Upper lobe of left lung (tissue), 6 donors: ENCODE measurements at places on chromosomes 1 and 21. TPM values are rescaled to one million over a fixed set of nuclear protein-coding genes. Genes with fewer than 3 reads are reported as not detected.

Gene ZNF691
- total RNA-seq, result 8.9 TPM

Gene BTBD19
- total RNA-seq, result 7.9 TPM

Gene CATSPERE
- not detected for total RNA-seq

Gene SH2D1B
- total RNA-seq, result 1.1 TPM

Gene SMIM12
- 46.6 TPM for total RNA-seq

Gene VCAM1
- total RNA-seq, result 2.6 TPM

Gene GUCA2A
- not detected for total RNA-seq

Gene KPRP
- total RNA-seq, result not detected

GRCh38 chr1:16204634-16205333 is 7.7 kb downstream of the ARHGEF19 start:
- DNase-seq, result no peak

- no peak for DNase-seq
Measured at GRCh38 chr1:41101950-41102607, 80.6 kb upstream of the SLFNL1 start.

DNA sequence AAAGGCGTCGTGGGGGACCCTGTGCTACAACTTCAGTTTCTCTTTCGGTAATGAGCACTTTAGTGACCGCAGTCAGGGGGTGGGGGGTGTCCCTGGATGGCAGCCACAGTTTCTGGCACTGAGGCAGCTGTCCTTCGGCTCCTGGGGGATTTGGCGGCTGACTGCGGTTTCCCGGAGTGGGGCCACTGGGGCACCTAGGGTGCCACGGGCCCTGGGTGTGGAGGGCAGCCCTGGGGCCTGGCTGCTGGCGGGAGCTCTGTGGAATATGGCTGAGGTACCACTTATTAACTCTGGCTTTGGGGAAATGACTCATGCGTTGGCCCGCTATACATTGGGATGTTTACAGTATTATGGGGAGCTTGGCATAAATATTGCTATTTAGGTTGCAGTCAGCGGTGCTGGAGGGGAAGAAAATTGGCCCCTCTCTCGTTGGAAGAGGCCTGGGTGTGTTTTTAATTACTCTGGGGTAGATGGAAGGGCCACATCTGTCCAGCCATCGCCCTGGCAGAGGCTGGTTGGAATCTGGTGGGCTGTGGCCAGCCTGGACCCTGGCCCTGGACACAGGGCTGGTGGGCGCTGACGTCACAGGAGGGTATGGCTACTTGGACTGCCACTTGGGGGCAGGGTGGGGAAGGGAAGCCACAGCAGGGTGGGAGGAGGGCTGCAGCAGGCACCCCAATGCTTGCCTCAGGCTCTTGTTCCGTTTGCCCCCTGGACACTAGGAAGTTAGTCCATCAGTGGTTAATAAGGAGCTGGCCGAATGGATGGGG is 2.0 kb downstream of the EPHB2 start:
- DNase-seq, result peak; percentile 56

GRCh38 chr1:117674521-117675400 is 68.9 kb downstream of the TENT5C start:
- DNase-seq, result no peak

DNA sequence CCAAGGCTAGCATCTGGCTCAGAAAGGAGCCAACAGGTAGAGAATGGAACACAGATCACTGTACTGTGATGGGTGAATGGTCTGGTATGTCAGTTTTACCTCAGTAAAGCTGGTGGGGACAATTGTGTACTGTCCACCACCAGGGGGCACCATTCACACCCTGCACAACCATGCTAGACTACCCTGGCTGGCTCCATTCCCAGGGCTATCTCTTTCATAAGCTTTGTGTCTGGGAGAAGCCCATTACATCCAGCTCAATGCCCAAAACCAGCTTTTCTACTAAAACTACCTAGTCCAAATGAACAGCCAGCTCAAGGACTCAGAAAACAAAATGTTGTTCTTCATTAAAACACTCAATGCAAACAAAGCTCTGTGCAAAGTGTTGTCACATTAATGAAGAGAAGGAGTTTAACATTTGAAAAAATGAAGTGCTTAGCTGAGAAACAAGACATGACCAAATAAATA is 62.0 kb upstream of the RASAL2 start:
- peak; percentile 93 for DNase-seq

GRCh38 chr1:80424249-80424648 is 1376.5 kb upstream of the ADGRL2 start:
- DNase-seq, result no peak

DNA sequence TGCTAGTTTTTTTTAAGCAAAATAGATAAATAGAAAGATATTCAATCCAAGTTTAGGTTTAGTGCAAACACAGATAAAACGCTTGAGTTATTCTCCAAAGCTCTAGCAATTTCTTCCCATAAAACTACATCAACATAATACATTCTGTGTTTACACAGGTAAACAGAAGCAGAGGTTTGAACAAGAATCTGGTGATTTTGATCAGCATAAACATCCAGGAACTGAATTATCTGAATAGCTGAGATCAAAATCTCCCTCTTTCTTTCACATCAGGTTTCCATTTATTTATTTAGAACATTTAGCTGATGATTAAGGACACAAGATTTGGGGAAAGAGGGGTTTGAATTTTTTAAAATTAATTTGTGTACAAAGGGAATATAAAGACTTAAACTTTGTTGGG is 1564.6 kb downstream of the MRPL39 start:
- no peak for DNase-seq

DNA sequence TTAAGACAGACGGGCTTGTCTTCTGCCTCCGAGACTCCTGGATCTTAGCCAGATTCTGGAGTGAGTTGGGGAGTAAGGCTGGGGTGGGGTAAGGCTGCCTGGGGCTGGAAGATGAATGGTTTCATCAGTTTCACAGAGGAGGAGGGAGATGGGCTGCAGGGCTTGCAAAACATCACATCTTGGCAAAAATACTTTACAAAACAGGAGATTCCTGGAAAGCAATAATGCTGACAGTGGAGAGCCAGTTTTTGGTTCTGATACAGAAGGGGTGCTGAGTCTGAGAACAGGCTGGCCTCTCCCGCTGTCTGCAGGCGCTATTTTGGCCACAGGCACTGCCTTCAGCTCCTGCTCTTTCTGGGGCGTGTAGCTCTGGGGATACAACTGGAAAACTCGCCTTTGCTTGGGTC is 83.4 kb upstream of the KCNE2 start:
- DNase-seq, result no peak

GRCh38 chr21:43757601-43758000 is 18.5 kb downstream of the CSTB start:
- DNase-seq, result peak; percentile 72

- DNase-seq, result no peak
Measured at GRCh38 chr1:30467101-30467500, 256.3 kb downstream of the MATN1 start.

GRCh38 chr21:40177979-40178378 is 310.7 kb downstream of the PCP4 start:
- DNase-seq, result no peak

DNA sequence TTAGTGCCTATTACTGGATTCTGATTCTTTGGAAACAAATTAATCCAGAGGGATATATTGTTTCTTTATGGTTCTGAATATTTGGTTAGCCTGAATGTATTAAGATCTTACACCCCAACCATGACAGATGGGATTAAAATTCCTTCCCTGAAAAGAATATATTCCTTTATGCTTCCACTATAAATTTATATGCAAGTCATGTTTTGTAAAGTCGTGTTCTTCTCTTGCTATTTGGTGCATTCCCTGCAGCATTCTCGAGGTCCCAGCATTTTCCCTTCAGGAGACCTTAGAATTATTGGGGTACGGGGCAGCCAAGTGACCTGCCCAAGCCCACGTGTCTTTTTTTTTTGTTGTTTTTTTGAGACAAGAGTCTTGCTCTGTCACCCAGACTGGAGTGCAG is 62.4 kb downstream of the DISC1 start:
- DNase-seq, result no peak

DNA sequence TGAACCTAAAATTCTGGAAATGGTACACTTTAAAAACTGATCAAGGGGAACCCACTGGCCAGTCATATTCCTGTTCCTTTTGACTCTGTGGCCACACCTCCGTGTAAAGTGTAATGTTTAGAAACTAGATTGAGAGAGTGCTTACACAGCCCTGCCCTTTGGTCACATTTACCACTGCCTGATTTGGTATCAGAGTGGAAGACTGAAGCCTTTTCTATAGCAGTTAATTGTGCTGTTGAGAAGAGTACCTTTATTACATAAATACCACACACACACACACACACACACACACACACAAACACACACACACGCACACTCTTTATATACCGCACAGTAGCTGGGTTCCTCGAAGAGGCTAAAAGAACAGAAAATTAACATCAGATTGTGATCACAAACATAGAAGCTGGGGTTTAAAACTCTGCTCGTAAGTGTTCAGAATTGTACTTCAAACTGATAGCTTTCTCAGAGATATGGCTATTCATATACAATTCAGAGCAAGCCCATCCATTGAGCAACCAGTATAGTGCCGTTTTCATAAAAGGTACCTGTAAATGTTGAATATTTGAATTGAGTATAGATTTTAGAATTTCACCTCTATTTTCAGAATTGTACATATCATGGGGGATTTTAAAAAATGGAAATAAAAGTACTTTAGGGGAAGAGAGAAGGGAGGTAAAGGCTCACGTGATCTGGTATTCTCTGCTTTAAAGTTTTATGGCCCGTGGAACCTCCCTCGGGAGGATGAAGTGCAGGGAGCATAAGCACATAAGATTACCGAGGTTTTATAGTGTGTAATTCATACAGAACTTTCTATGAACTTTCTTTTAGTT is 37.5 kb downstream of the CAMTA1 start:
- peak; percentile 41 for DNase-seq

- DNase-seq, result no peak
Measured at GRCh38 chr1:99784143-99784542, 17.7 kb upstream of the FRRS1 start.

DNA sequence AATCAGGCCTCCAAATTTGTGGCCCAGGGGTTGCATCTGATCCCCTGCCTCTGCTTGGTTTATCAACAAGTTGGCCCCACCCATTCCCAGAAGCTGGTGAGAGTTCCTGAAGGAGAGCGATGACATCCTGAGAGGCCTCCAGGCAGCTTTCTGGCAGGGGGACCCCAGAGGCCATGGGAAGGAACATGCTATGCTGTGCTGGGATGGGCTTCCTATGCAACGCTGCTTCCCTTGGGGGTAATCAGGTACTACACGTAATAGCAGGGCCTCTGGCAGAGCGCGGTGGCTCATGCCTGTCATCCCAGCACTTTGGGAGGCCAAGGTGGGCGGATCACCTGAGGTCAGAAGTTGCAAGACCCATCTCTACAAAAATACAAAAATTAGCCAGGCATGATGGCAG is 8.4 kb upstream of the MTF1 start:
- no peak for DNase-seq

DNA sequence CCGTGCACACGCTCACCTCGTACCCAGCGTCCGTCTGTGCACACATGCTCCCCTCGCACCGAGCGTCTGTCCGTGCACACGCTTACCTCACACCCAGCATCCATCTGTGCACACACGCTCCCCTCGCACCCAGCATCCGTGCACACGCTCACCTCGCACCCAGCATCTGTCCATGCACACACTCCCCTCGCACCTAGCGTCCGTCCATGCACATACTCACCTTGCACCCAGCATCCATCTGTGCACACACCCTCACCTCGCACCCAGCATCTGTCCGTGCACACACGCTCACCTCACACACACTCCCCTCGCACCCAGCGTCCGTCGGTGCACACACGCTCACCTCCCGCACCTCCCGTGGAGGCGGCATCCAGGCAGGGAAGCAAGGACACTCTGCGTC is 24.4 kb upstream of the COL18A1 start:
- DNase-seq, result peak; percentile 43

GRCh38 chr1:21325231-21325718 is 35.0 kb upstream of the ECE1 start:
- DNase-seq, result no peak

DNA sequence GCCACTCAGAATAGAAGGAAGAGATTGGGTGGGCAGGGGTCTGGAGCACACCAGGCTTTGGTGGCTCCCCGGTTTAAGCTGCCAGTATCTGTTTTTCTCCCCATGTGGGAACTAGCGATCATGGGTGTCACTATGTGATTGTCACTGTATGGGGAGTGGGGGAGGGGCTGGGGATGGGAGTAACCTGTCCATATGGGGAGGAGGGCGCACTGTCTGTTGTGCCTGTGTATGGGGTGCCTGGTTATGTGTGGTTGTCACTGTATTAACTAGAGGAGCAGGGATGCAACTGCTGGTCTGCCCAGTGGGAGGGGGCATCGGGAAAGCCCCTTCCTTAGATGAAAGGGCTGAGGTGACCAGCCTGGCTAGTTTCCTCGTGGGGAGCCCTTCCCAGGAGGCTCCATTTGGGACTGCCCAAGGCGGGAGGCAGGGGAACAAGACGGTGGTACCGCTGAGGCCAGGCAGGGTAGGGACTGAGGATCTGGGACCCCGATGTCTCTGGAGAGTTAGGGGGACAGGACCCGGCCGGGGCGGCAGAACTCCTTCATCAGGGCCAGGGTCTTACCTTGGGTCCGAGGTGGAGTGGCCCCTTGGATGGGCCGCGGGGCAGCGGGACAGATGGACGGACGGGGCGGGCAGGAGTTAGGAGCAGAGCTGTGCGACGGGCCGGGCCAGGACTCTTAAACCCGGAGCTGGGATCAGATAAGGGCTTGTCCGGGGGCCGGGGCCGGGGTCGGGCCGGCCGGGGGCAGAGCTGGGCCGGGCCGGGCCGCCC is at the start of gene KCNJ10:
TSS of gene KCNJ10 (minus strand) at position 701 of the 772 bp plus-strand sequence. CDS start 27,628 bp downstream, outside the sequence.
- DNase-seq, result no peak

- no peak for DNase-seq
Measured at GRCh38 chr1:17676387-17677060, 78.6 kb upstream of the ACTL8 start.

GRCh38 chr21:29007810-29008209 is 11.3 kb downstream of the RWDD2B start:
- DNase-seq, result no peak

DNA sequence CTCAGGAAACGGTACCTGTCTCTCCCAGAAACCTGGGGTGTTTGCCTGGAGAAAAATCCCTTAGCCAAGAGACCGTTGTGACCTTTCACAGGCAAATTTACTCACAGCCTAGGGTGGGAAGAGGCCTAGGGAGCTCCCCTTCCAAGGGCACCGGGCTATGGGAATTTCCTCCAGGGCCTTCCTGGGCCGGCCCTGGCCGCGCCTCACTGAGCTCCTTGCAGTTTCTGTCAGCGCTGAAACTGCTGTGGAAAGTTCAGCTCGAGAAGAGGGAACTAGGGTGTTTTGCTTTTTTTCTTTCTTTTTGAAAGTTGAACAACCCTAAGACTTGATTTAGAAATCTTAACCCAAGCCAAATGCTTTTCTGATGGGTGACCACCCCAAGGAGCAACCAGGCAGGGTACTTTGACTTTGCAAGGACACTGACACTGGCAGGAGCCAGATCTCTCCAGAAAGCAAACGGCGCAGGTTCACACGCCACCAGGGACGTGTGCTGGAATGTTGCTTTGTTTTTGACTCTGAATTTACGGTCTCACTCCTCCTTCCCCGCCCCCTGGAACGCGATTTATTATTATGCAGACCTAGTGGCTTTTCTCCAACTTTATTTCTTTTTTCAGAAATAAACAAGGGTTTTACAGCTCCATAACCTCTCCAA is 229.6 kb upstream of the JUN start:
- DNase-seq, result peak; percentile 68
